ENCODE measurements at places on chromosomes 4 and X. TPM values are rescaled to one million over a fixed set of nuclear protein-coding genes. Genes with fewer than 3 reads are reported as not detected.

The LRIT3 gene
- total RNA-seq: 0.16 TPM

The PRSS12 gene
- total RNA-seq: 5.7 TPM

The NPFFR2 gene
- not detected for total RNA-seq

The APELA gene
- not detected for total RNA-seq

The CTAG2 gene
- not detected for total RNA-seq

The PDCL2 gene
- 0.28 TPM for total RNA-seq

The SNCA gene
- 6.5 TPM for total RNA-seq

The CXCL8 gene
- total RNA-seq: 3.2 TPM

The HDX gene
- total RNA-seq: 0.48 TPM

All from esophagus mucosa (tissue), 1 donor.